ENCODE measurements at places on chromosomes 3 and 15.

DNA sequence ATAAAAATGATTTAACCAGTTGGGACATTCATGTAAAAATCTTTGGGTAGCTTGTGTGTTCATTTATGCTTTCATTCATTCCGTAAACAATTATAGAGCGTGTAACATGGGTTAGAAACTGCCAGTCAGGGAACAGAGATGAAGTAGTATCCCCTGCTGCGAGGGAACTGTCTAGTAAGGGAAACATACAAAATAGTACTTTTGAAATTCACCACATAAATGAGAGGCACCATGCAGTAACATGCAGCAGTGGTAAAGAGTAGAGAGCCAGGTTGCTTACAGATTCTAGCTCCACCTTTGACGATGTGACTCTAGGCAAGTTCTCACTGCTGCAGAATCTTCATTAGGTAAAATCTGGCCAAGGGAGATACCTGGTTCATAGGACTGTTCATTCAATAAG lies 938 bp downstream of the DZIP3 start:
- DNase-seq = peak; percentile 14

- DNase-seq = no peak
Measured at GRCh38 chr3:191030929-191031328, 168.1 kb upstream of the OSTN start.

- DNase-seq = no peak
Measured at GRCh38 chr15:90165659-90166489, 35.3 kb upstream of the SEMA4B start.

- DNase-seq = no peak
Measured at GRCh38 chr3:185537369-185537970, 14.9 kb downstream of the LIPH start.

DNA sequence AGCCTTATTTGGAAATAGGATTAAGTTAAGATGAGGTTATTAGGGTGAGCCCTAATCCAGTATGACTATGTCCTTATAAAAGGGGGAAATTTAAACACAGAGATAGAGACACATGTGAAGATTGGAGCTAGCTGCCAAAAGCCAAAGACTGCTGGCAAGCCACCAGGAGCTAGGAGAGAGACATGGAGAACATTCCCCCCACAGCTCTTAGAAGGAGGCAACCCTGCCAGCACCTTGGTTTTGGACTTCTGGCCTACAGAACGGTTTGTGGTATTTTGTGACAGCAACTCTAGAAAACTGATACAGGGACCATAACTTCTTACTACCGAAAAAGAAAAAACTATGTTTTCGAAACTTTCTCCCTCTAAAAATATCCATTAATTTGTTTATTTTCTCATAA lies 245.3 kb upstream of the RARB start:
- no peak for DNase-seq

Measured in cerebellum (tissue), 4 donors.